Activated T-helper 1 cell treated with Interleukin-2 at 50 U/mL for 16 hours (primary cell): ENCODE measurements at places on chromosomes 7 and 10.

DNA sequence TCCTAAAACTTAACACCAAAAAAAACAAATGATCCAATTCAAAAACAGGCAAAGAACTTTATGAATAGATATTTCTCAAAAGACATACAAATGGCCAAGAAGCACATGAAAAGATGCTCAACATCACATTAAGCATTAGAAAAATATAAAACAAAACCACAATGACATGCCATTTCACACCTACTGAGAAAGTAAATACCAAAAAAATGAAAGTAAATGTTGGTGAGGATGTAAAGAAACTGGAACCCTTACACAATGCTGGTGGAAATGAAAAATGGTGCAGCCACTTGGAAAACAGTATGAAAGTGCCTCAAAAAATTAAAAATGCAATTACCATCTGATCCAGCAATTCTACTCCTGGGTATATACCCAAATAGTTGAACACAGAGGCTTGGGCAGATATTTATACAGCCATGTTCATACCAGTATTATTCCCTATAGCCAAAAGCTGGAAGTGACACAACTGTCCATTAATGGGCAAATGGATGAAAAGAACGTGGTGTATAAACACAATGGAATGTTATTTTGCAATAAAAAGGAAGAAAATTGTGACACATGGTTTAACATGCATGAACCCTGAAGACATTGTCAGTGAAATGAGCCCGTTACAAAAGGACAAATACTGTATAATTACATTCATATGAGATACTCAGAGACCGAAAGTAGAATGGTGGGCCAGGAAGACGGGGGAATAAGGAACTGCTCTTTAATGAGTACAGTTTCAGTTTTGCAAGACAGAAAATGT lies 89.0 kb downstream of the JMJD1C start:
- DNase-seq, result no peak

- DNase-seq, result no peak
Measured at GRCh38 chr7:73906874-73907273, 45.9 kb downstream of the TMEM270 start.

GRCh38 chr7:111560773-111561653 lies 1.3 kb downstream of the IMMP2L start:
- DNase-seq, result no peak

DNA sequence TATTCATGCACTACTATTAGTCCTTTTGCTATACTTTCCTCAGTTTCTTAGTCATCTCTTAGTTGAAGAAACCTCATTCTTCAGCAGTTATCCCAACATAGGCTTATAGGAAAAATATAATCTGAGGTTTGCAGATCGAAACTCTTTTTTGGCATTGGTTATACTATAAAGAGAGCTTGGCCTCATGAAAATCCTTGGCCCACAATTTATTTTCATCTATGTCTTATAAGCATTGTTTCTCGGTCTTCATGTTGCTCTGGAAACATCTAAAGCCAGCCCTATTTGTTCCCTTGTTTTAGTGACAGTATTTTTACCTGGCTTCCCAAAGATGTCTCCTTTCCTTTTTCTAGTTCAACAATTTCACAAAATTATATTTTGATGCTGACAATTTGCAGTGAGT lies 345.1 kb upstream of the PRKCQ start:
- DNase-seq, result no peak

DNA sequence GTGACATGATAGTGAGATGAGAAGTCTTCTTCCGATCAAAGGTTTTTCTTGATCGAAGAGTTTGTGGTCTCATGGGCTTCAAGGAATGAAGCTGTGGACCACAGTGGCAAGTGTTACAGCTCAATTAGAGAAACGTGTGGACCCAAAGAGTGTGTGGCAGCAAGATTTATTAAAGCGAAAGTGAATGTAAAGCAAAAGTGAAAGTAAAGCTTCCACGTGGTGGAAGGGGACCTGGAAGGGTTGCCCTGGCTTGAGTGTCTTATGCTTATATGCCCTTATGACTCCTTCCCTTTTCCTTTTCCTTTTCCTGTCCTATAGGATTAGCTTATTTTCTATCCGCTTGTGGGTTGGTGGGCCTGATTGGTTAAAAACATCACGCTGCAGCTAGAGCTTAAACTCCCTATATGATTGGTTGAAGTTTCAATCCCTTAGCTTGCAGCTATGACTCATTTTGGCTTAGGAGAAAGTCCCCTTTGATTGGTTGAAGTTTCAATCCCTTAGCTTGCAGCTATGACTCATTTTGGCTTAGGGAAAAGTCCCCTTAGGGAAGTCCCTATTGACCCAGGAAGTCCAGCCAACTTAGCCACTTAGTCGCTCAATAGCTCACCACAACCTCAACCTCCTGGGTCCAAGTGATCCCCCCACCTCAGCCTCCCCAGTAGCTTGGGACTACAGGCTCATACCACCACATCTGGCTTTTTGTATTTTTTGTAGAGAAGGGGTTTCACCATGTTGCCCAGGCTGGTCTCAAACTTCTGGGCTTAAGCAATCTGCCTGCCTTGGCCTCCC lies 34.7 kb downstream of the MRPS24 start:
- DNase-seq, result no peak

DNA sequence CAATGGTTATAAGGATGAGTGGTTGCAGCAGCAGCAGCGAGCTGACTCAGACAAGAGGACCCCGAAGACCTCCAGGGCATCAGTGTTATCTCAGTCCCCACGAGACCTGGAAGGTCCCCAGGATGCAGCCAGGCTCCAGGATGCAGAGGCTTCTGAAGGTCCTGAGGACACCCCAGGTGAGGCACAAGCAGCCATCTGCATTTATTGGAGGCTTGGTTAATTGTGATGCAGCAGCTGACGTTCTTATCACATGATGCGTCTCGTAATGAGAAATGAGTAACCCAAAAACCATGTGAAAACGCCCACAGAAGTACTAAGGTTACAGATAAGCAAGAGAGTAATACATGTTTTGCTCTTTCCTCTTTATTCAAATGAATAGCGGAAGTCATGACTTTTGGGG lies 17.4 kb downstream of the C7orf57 start:
- no peak for DNase-seq

- DNase-seq, result no peak
Measured at GRCh38 chr7:30231271-30231670, 53.1 kb upstream of the ZNRF2 start.

DNA sequence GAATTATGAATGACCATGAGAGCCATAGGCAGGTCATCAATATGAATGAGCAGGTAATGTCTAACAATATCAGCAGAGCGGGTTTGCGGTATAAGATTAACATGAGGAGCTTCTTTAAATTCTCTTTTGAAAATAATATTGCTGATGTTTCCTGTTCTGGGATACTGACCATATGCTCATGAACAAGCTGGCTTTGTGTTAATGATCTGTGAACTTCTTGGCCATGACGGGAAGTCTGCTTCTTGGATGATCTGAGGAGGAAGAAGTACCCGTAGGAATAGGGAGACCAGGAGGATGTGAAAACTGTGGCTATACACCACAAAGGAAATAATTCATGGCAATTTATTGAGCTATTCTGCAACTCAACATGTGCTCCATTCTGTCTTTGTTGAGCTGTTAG lies 38.6 kb downstream of the ITGA8 start:
- DNase-seq, result no peak

- no peak for DNase-seq
Measured at GRCh38 chr10:11355592-11355991, 255.9 kb downstream of the USP6NL start.

GRCh38 chr7:68929781-68930261 lies 668.5 kb upstream of the AUTS2 start:
- no peak for DNase-seq

DNA sequence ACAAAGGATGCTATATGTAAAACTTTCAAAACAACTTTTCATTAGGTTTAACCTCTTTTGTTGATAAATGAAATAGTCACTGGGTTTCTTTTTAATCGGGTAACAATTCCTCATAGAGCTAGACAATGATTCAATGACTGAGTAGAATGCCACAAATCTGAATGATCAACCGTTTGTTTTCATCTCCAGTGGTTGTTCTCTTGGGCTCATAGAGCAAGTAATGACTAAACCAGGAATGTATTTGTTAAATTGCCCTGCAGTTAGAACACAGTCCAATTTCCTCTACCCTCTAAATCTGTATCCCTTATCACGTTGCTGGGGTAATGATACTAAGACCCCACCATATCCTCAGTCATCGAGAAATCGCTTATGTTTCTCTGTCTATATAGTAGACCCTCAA lies 40.0 kb downstream of the CNNM1 start:
- DNase-seq, result no peak

DNA sequence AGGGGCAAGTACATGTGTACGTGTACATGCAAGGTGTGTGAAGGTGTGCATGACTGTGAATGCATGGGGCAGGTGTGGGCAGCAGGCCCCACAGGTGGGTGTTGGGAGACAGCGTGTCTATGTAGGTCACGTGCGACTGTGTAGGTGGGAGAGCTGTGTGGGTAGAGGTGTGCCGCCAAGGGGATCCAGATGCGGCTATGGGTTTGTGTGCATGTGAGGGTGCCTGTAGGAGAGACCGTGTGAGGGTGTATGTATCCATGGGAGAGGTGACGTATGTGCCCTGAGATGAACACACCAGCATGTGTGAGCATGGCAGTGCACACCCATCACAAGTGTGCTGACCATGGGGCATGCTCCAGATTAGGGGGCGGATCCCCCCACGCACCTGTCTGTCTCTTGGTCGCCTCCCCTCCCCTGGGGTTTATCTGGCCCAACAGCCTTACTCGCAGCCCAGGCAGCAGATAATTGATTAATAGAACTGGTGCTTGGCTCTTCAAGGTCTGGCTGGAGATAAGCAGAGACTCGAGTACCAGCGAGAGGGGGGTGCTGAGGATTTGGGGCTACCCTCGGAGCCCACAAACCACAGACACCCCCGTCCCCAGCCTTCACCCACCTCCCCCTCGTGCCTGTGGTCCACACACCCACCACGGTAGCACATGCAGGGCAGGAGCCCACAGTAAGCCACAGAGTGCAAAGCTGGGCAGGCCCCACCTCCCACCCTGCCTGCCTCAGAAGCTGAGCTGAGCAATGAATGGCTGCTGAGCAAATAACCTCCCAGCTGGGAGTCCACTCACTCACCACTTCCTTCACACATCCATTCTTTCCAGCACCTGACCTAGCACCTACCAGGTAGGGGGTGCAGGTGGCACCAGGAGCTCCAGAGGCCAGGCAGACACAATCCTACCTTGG lies 41.4 kb upstream of the ZMIZ1 start:
- no peak for DNase-seq

- no peak for DNase-seq
Measured at GRCh38 chr10:104498347-104499081, 142.6 kb upstream of the SORCS3 start.

GRCh38 chr10:104449391-104449790 lies 95.8 kb downstream of the CFAP58 start:
- DNase-seq, result no peak

DNA sequence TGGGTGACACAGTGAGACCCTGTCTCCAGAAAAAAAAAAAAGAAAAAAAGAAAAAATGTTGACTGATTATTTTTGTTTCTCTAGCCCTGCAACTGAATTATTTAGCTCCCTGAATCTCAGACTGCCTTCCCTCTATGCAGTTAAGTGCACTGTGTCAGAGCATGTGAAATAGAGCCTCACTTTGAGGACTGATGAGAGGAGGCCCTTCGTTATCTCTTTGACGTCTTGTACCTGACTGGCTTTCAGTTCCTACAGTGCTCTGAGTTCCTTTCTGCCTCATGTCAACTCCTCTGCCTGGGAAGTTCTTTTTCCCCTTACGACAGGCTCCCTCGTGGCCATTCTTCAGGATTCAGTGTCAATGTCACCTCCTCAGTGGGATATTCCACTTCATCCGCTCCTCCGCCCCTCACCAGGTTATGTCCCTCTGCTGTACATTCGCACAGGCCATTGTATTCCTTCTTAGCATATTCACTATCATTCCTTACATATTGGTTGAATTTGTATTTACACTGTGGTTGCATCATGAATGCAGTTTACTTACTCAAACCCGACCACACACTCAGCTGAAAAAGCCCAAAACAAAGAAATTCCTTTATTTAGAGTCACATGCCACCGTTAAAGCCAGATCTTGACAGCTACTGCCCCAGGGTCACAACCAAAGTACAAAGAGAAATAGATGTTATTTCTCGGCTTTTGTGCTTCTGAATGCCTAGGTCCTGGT lies 18.1 kb upstream of the CAMK2G start:
- no peak for DNase-seq

GRCh38 chr7:137867289-137867688 lies 20.5 kb upstream of the DGKI start:
- DNase-seq, result no peak

- DNase-seq, result no peak
Measured at GRCh38 chr10:71504570-71504969, 107.8 kb downstream of the CDH23 start.

DNA sequence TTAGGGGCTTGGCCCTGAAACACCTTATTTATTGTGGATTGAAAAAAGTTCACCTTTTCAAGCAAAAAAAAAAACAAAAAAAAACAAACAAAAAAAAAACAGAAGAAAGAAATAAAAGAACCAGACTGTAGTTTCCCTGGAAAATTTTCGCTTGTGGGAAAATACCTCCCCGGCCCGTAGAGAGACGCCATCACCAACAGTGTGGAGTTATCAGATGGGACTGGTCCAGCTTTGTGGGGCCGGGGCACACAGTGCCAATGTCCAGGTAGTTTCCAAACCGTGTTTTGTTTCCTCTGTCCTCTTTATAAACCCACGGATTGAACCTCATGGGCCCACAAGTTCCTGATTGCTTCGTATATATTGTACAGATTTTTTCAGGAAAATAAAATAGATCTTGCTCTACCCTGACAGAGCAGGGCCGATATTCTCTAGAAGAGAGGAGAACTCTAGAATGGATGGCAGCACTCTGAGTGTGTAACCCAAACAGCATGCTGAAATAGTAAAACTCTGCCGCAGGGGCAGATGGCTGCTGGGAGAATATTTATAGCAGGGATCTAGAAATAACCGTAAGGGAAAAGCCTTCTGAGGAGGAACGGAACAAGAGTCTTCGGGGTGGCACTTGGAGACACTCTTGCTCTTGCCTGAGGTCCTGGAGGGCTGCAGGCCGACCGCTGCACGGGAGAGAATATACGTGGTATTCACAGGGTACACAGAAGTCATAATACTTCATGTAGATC lies 241.0 kb downstream of the FRMD4A start:
- no peak for DNase-seq

DNA sequence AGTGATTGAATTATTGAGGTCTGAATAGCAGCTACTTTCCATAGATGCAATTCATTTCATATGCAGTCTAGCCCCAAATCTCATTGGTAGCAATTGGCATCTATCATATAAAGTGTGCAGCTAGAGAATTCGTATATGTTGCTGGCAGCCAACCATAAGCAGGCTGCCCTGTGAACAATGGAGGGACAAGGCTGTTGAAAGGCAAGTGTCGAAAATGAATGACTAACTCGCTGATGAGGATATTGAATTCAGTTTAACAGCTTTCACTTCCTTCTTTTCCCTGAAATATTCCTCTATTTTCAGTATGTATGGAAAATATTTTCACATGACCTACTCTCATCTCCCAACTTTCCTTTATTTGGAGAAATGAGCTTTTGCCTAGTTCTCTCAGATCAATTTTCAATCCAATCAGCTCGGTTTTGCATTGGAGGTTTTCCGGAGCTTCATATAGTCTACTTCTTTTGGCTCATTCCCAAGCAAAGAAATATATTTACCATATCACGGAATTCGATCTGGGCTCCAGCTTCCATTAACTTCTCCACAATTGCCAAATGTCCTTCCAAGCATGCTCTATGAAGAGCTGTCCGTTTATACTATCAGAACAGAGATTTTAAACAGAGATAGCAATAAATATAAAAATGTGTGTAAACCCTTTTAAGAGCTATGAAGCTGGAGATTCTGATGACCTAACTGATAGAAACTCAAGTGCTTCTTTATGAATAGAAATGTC lies 3.5 kb downstream of the ANKRD1 start:
- DNase-seq, result no peak
